Right hindlimb (tissue), 1 donor: ENCODE measurements at places on chromosomes 12 and 14.

DNA sequence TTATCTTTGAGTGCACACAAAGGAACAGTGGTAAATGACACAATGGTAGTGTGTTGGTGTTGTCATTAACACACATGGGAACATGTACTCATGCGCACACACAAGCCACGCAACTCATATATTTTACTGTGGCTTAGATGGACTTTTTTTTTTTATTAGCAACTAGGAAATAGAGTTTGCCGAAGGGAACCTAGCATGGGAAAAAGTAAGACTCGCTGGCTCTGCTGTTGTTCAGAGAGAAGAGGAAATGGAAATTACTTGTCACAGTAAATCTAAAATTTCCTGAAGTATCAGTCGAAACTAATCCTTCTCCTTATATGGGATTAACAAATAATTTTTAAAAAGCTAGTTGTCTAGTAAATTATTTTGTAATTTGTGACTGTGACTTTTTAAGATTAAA lies 33.7 kb upstream of the IL22 start:
- DNase-seq = no peak

- DNase-seq = peak; percentile 71
Observed at GRCh38 chr14:77031759-77032490, 3.4 kb upstream of the IRF2BPL start.

DNA sequence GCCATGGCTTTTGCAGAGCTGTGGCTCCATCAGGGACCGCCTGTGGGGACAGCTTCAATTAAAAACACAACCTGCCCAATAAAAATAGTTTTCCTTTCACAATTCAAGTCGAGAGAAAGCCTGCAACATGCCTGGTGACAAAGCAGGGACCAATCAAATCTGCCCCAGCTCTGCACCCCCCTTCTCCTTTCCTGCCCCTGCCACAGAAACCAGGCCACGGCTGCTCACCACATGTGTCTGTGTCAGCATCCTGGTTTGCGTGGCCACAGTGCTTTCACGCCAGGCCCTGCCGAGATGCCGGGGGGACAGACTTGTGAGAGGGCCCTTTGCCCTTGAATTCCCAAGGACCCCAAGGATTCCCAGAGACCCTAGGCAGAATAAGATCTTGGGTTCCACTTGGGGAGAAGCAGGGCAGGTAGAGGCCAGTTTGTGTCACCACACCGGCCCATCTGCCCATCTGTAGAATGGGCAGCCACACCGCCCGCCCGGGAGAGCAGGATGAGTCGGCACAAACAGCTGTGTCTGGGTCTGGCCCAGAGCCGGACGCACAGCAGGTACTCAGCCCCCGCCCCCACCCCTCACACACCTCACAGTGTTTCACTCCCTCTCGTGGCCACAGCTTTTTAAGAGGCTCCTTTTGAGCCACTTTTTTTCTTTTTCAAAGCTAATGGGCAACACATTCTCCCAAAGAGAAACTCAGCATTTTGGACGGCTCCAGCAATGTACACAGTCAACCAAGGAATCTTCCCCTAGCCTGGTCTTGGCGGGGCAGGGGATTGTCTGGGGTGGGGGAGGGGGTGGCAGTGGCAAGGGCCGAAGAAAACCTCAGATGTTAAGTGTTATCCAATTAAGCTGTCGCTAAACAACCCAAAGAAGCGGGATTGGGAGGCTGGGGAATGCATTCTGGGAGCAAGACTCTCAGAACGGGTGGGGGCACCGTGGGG lies 41.5 kb downstream of the BCL11B start:
- no peak for DNase-seq

GRCh38 chr12:6343518-6343917 lies 1.6 kb upstream of the TNFRSF1A start:
- no peak for DNase-seq

GRCh38 chr14:41146391-41146790 lies 460.3 kb upstream of the LRFN5 start:
- no peak for DNase-seq

- no peak for DNase-seq
Observed at GRCh38 chr12:113116875-113117274, 18.7 kb downstream of the RASAL1 start.

GRCh38 chr12:34403706-34404376 lies 381.5 kb downstream of the ALG10 start:
- DNase-seq = no peak

DNA sequence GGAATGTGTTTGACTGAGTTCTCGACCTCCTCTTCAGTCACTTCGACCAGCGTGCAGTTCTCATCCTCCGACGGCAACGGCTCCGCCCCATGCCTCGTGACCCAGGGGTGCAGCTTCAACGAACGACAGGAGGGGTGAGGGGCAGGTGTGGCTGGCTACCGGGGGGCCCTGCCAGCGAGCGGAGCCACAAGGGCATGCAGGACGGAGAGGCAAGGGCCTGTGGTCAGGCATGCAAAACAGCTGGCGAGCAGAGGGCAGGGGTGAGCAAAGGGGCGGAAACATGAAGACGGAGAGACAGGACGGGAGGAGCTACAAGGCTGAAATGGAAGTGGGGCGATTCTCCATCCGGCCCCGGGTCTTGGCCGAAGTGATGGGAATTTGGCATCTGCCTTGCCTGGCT lies 38.7 kb downstream of the P2RX4 start:
- DNase-seq = no peak

DNA sequence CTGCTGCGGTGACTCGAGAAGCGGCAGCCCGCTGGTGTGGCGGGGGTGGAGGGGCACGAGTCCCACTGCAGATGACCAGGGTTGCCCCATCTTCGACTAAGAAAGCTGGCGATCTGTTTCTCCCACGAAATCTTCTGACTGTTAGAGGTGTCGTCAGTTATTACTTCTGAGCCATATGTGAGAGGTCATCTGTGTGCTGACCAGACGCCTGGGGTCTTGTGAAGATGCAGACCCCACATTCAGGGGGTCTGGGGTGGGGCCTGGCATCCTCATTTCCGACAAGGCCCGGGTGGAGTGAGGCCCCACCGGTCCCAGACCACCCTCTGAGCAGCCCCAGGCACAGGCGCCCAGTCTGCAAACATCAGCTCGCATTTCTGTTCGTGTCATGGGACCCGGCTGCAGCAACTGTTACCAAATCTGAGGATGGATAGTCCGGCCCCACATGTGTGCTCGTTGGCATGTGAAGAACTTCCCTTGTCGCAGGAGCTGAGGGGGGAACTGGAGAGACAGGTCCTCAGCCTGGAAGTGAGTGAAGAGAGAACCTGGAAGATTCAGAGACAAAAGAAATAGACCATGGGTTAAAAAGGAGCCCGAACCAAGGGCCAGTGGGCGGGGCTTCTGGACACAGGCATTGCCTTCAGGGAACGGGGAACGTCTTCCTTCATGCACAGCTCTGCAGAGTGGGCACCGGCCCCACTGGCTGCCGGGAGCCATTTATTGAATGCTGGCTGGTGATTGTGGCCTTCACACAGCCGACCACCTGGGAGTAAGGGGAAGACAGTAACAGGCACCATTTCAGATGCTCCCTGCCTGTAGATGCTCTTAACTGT lies 135.2 kb downstream of the ADGRD1 start:
- peak; percentile 9 for DNase-seq

DNA sequence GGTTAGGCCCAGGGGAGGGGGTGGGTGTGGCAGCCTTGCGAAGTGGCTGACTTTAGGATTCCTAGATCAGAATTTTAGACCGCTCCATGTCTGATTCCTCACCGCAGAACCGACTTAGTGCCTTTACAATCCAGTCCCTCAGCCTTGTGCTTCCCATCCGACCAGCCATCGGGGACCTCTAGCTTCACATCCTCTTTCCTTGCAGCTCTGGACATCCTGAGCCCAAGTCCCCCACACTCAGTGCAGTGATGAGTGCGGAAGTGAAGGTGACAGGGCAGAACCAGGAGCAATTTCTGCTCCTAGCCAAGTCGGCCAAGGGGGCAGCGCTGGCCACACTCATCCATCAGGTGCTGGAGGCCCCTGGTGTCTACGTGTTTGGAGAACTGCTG lies 557 bp downstream of the COPS7A start:
- DNase-seq = no peak

- no peak for DNase-seq
Observed at GRCh38 chr12:106130474-106131113, 8.2 kb downstream of the NUAK1 start.

DNA sequence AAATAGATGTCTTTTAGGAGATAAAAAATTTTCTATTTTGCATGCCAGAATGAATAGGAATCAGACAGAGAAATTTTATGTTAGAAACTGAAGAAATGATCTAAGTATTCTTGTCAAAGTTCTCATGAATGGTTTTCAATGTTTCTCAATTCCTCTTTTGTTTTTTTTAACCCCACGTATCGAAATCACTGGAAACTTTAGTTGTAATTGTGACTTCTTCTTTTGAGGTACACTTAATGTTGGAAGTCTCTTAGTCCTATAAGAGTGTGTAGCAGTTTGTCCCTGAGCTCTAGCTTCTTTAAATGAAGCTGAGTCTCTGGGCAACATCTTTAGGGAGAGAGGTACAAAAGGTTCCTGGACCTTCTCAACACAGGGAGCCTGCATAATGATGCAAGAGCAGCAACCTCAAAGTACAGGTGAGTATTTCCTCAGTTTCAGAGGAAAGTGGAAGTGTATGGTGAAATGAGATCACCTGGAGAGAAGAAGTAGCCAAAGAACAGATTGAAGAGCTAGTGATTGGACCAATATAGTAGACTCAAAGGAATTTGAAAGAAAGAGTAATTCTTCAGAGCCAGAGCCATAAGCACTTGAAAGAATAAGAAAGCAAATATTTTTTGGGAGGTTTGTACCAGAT lies at the start of gene CLEC6A:
Gene CLEC6A (plus strand): TSS at position 236 of the 634 bp plus-strand sequence. CDS start 150 bp downstream, at position 386.
- no peak for DNase-seq

DNA sequence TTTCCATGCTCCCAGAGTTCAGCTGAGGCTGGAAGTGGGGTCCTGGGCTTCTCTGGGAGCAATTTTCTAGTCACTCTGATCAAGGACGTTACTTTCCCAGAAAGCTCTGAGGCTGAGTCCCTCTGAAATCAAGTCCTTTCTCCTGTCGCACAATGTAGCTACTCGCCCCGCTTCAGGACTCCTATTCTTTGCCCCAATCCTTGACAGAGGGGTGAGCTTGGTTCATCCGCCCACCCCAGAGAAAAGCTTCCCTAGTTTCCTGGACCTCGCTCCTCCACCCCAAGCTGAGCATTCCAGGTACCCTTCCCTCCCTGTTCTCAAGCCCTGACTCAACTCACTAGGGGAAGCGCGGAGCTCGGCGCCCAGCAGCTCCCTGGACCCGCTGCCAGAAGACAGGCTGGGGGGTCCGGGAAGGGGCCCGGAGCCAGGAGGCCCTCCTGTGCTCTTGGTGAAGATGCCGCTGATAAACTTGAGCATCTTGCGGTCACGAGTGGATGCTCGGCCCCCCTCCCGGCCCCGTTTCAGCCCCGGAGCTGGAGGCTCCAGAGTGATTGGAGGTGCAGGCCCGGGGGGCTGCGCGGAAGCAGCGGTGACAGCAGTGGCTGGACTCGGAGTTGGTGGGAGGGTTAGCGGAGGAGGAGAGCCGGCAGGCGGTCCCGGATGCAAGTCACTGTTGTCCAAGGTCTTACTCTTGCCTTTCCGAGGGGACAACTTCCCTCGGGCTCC lies 1.6 kb downstream of the AGAP2 start:
- DNase-seq = no peak

DNA sequence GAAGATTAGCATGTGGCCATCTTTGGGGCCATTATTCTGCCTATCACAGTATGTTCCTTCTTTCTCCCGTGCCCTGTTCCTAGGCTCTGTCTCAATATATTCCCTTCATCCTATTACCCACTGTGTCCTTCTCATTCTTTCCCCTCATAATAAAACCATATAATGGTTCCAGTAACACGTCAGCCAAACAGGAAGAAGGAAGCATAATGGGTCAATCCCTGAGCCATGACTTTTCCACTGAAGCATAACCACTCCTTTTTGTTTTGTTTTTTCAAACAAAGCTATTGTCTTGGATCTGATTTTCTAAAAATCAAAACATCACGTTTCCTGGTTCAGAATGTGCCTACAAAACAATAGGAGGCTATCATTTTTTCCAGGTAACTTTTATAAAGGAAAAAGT lies 21.3 kb upstream of the RHOJ start:
- no peak for DNase-seq

DNA sequence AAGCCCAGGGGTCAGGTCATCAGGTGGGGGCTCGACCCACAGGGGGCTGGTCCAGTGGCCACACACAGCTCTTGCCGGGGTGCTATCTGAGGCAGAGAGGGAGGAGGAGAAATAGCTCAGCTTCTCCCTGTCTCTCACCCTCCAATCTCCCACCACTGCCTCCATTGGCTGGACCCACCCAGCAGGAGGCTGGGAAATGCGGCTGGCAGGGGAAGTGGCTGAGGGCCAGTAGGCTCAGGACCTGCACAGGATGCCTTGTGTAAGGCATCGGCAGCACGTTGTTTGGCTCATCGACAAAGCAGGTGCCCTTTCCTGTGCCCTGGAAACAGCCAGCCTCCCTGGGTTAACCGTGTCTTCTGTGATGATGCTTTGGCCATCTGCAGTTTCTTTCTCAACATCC lies 58.8 kb upstream of the SLC24A4 start:
- DNase-seq = no peak

- no peak for DNase-seq
Observed at GRCh38 chr12:5898874-5899273, 46.2 kb downstream of the ANO2 start.

GRCh38 chr12:108029051-108029835 lies 99.8 kb upstream of the WSCD2 start:
- DNase-seq = peak; percentile 22

- DNase-seq = peak; percentile 47
Observed at GRCh38 chr12:752695-753610, 574 bp downstream of the WNK1 start.

GRCh38 chr12:107622001-107622400 lies 63.6 kb upstream of the PWP1 start:
- no peak for DNase-seq

GRCh38 chr12:118582863-118583262 lies 206.5 kb downstream of the SUDS3 start:
- DNase-seq = no peak

- peak; percentile 93 for DNase-seq
Observed at GRCh38 chr12:68406134-68406576, 74.0 kb upstream of the MDM1 start.

GRCh38 chr12:11836282-11837151 lies 187.0 kb downstream of the ETV6 start:
- no peak for DNase-seq

DNA sequence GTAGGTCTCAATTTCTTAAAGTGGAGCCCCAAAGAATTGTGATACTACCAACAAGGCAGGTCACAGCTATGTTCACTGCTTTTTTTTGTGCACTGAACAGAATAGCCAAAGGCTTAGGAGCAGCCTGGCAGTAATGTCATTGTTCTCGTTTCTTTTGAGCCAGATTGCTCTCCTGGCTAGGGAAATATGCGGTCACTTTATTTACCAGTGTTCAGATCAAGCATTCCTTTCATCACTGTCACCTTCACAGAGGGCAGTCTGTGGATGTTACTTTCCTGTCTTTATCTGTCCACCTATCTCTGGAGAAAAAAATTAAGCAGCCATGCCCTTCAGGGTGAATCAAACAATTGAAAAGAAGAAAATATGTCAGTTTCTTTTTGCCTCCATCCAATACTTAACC lies 159.6 kb downstream of the BTG1 start:
- DNase-seq = no peak

- DNase-seq = no peak
Observed at GRCh38 chr14:85296456-85297210, 233.3 kb upstream of the FLRT2 start.
